ENCODE measurements at places on chromosomes 12 and 14.

DNA sequence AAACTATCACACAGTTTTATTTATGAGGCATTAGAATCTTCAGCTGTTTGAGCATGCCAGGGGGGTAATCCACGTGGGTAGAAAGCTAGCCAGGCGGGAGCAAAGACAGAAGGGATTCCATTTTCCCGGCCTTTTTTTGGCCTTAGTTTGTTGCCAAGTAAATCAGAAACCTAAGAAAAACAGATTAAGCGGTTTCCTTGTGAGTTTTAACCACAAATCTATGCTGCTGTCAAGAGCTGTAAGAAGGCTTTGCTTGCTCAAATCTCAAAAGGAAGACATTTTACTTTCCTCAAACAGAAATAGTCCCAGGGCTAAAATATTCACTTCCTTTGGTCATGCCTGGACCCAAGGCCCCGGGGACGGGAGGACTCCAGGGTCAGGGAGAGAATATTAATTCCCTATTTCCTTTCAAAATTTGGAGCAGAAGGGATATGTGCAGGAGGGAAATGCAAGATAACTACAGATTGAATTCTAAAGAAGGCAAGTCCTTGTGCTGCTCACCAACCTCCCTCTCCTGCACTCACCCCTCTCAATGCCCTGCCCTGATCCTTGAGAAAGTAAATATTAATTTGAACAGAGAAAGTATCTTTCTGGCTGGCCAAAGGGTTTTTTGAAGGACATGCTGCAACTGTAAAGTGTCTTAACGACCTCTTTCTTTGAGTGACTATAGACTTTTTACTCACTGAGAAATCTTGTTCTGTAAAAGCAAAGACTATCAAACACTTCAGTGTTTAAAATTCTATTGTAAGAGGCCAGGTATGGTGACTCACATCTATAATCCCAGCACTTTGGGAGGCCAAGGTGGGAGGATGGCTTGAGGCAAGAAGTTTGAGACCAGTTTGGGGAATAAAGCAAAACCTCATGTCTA is 75.7 kb downstream of the HSD17B6 start:
- no peak for DNase-seq

GRCh38 chr14:56211084-56211483 is 92.9 kb downstream of the PELI2 start:
- no peak for DNase-seq

DNA sequence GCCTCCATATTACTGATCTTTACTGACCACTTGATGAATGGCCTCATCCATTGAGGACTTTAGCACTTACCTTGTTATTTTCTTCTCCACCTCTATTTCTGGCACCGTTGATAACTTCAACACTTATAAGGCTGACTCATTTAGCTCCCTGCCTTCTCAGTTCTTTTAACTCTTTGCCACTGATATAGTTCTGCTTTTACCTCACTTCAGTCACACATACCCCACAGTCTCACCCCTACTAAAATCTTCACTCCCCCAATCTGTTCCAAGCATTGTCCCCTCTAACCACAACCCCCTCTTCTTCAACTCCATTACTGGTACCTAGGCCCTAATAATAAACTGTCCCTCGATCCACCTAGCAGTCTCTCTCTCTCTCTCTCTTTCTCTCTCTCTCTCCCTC is 141.0 kb downstream of the PAH start:
- no peak for DNase-seq

GRCh38 chr12:75690296-75690955 is 179.0 kb upstream of the KRR1 start:
- DNase-seq = peak; percentile 99

DNA sequence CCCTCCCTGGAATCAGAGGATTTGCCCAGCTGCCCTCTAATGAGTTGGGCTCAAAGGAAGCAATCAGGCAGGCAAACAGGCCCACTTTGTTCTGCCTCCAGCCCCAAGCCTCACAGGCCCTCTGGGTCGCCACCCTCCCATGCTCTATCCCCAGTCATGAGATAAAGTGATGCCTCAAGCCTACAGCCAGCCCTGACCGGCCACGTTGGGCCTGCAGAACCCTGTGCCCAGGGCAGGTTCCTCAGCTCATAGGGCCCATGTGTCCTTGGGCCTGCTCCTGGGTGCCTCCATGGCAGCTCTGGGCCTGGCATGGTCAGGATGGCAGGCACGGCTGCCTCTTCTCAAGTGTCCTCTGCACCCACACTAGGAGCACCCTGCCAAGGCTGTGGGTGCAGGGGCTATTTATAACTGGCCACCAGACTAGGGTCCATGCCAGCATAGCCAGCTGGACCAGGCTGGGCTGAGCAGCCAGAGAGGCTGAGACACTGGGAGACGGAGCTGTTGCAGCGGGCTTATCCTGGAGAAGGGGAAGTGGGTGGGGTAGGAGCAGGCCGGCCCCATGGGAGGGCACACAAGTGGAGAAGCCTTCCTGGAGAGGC is 20.2 kb downstream of the HDAC7 start:
- no peak for DNase-seq

DNA sequence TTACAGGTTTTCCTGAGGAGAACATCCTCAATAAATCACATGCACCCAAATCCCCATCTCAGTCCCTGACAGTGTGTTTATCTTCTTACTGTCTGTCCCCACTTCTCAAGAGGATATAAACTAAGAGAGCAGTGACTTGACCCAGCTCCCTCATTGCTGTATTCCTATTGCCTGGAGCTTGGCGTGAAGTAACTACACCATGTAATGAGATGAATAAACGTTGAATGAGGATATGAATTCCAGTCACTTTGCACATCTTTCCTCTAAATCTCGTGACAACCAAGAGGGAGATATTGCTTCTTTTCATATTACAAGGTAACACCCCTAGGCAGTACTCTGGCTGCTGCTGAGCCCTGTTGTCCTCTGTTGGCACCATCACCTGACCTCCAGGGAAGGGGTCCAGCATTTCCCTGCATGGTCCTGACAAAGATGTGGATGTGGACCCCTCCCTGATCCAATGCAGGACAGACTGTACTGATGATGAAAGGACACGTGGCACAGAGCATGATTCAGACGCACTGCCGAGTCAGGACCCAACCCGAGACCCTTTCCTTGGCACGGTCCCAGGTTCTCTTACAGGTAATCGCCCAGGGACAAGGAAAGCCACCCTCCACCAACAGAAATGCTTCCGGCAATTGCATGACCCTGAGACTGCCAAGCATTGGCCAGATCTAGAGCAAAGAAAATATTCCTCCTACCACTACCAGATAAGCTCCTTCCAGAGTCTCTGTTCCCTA is 47.7 kb upstream of the CPM start:
- peak; percentile 97 for DNase-seq

- no peak for DNase-seq
Measured at GRCh38 chr14:93081876-93082570, 33.7 kb downstream of the ITPK1 start.

Measured in epithelial cell of esophagus (primary cell).